Activated naive CD8-positive, alpha-beta T cell treated with anti-CD3 and anti-CD28 coated beads, Interleukin-2, amount 10 ng/mL, durations not matched to agents 7 days and 5 days (primary cell): ENCODE measurements at places on chromosomes 7 and 10. TPM values are rescaled to one million over a fixed set of nuclear protein-coding genes. Genes with fewer than 3 reads are reported as not detected.
A peak's percentile ranks its signal among the peaks of the same experiment; 100 is the strongest.

HOXA3 gene
- total RNA-seq, result not detected

EBLN1 gene
- not detected for total RNA-seq

AKR1C2 gene
- total RNA-seq, result not detected

GRCh38 chr10:119079599-119080520 is 757 bp downstream of the EIF3A start:
- DNase-seq, result peak; percentile 78

DNA sequence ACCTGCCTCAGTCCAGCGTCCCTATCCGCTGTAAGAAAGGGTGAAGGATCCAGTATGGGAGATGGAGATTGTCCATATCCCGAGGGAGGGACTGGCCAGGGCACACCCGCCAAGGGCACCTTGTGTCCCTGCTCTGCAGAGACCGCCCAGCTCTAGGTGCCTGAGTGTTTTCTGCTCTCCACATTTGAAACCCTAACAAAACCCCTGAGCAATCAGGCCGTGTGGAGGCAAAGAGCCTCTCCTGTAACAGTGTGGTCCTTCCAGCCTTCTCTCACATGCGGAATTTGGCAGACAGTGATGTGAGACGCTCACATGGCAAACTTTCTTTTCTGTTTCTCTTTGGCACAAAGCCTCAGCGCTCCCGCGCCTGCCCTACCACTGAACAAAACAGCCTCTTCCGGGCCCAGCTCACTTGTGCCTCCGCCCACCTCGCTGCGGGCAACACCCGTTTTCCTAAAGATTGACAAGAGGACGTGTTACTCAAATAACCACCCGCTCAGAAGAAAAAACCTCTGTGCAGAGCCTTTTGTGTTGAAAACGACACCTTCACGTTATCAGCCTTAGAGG is 514.8 kb downstream of the DNAJB6 start:
- peak; percentile 76 for DNase-seq
